ENCODE measurements at places on chromosomes 13 and 19.

- no peak for DNase-seq
Measured at GRCh38 chr13:110560601-110561343, 750 bp downstream of the RAB20 start.

GRCh38 chr13:74575729-74576125, 441.5 kb upstream of the KLF12 start:
- DNase-seq, result peak; percentile 6

DNA sequence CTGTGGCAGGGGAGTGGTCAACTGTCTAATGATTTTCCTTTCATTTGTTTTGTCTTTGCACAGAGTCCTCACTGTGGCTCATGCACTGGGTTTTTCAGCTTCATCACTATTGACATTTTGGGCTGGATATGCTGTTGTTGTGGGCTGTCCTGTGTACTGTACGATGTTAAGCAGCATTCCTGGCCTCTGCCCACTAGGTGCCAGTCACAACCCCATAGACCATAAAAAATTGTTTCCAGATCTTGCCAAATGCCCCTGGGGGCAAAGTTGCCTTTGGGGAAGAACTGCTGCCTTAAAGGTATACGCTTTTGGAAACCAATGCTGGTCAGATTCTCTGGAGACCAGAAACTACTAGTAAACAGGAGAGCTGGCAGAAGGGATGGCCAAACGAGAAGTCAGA, 310.4 kb downstream of the SPRY2 start:
- DNase-seq, result no peak

- no peak for DNase-seq
Measured at GRCh38 chr13:30331331-30331771, 24.0 kb upstream of the KATNAL1 start.

DNA sequence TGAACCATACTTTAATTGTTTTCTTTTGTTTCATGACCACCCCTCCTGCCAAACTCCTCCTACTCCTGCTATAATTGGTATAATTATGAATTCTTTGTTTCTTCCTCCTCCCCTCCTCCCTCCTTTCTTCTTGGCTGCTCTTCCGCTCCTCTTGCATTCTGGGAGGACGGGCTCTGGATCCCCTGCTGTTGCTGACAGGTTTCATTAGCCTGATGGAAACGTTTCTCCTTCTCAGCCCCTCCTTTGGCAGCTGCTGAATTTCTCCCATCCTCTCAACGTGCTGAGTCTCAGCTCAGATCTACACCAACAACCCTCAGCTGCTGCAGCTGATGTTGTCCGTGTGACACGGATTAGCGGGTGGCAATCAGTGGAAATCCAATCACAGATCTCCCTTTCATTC, 97.1 kb upstream of the UBAC2 start:
- DNase-seq, result no peak

DNA sequence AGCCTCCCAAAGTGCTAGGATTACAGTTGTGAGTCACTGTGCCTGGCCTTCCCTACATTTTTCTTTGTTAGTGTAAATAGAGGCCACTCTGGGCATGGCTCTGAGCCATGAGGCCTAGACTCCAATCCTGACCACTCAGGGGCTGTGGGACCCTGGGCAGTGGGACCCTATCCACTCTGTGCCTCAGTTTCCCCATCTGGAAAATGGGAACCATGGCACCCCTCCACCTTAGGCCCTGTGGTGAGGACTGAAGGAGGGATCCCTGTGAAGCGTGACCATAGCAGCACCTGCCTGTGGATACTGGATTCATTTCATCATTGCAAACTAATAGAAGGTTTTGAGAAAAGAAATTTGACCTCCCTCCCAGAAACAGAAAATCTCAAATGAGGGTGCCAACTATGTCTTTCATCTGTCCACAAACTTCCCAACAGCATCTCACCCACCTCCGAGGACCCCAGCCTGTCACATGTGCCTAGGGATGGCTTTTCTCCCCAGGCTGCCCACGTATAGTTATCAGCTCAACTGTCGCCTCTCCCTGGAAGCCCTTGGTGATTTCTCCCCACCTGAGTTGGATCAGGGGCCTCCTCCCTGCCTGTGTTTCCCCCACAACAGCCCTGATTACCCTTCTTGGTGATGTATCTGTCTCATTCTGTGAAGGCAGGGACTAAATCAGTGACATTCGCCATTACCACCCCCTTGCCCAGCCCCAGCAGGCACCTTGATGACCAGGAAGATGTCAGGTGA, 5.6 kb downstream of the ANGPTL8 start:
- no peak for DNase-seq

DNA sequence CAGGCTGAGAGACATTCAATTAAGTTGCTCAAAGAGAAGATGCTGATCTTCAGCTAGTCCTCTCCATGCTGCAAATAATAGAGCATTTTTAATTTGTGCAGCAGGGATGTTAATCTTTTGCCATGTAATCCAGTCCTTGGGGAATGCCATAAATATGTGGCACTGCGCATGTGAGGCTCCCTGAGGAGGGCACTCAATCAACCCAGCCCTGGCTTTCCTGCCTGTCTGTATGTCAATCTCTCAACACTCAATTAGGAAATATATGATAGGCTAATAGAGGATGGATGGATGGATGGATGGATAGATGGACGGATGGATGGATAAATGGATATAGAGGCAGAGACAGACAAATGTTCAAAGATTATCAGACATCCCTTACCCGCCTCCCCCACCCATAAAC, 31.6 kb upstream of the POP4 start:
- DNase-seq, result no peak

- no peak for DNase-seq
Measured at GRCh38 chr19:49455773-49456172, 2.7 kb downstream of the ALDH16A1 start.

DNA sequence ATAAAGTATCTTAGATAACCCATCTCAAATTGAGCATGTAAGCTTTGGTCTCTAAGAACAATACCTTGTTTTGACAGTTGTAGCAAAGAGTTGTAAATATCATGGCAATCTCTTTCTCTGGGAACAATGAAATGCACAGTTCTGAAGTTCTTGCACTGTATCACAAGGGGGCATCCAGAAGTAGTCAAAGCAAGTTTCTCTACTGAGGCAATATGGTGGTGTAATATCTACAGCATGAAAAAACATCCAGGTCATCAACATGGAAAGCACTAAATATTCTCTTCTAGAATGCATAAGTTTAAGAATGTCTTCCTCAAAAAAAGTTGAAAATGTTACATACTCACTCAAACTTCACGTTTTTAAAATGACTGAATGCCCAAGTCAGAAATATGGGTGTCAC, 19.6 kb downstream of the MTMR6 start:
- DNase-seq, result no peak

DNA sequence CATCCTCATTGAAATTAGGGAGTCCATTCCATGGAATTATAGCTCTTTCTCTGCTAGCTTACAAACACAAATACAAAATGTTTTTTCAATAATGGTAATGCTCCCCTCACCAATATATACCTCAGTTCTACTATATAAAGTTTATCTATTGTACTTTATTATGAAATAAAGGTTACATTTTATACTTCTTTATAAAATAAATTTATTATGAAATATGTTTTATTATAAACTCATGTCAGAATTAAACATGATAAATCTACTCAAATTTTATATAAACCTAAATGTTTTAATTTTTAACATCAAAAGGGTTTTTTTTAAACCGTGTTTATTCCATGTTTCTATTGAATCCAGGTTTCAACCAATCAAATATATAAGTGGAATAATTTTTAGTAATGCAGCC, 646.1 kb upstream of the PCDH20 start:
- DNase-seq, result no peak

Measured in stimulated activated CD8-positive, alpha-beta memory T cell treated with anti-CD3 and anti-CD28 coated beads, Interleukin-2, amount 100 ng/mL, for 1 hour (primary cell).